Cortex of kidney (tissue), 1 donor: ENCODE measurements at places on chromosomes 1 and 21.

- no peak for DNase-seq
Observed at GRCh38 chr1:169809370-169810095, 14.8 kb upstream of the METTL18 start.

DNA sequence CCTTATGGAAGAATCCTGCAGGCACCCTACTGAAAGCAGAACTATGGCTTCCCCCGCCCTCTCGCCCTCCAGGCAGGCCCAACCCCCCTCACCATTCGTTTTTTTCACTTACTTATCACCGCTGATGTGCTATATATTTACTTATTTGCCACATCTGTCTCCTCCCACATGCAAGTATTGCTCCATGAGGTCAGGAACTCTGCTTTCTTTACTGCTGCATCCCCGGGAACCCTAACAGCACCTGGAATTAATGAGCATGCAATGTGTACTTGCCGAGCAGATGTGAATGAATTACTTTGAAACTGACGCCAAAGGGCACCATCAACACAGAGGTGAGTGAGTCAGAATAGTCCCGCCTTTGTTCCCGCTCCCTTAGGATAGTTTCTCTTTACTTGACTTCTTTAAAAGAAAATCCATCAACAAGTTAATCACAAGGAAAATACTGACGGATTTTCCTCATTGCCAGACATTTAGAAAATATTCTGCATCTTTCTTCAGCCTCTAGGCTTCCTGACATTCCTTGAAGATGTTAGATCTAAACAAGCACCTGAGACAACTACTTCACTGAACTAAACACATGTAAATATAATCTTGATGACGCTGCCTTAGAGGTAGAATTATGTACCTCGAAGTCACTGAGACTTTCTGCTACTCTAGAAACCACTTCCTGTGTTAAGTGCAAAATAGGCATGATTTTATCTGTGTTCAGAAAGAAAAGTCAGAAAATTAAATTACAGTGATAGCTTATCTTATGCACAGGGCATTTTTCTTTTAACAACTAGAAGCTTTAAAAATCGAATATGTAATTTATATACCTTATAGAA is 17.5 kb upstream of the RAB4A start:
- no peak for DNase-seq

GRCh38 chr1:154556422-154556821 is 2.0 kb downstream of the UBE2Q1 start:
- no peak for DNase-seq

DNA sequence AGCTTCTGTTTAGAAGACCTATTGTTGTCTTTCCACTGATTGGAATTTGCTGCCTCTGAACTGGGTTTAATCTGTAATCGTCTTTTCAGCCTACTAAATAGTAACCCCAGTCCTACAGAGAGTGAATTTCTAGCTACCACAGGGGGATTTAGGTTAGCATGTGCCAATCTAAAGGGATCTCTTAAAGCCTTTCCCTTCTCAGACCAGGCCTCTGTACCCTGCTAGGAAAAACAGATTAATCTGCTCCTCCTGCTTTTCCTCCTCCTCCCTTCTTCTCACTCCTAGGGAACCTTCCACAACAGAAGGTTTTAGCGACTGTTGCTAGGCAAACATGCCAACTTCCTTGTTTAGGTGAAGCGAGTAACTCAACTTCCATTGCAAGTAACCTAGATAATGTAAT is 1.3 kb upstream of the RC3H1 start:
- DNase-seq, result no peak

- DNase-seq, result no peak
Observed at GRCh38 chr1:58439946-58440345, 106.6 kb downstream of the OMA1 start.

GRCh38 chr21:45250914-45251634 is 36.6 kb downstream of the POFUT2 start:
- no peak for DNase-seq

- no peak for DNase-seq
Observed at GRCh38 chr1:214623430-214623829, 20.4 kb downstream of the CENPF start.
